Foreskin melanocyte (primary cell): ENCODE measurements at places on chromosomes 2 and 18.
A peak's percentile ranks its signal among the peaks of the same experiment; 100 is the strongest.

GRCh38 chr2:168992591-168993349, 38.4 kb downstream of the ABCB11 start:
- DNase-seq = no peak

- no peak for DNase-seq
These were observed 242.3 kb downstream of the ATAD2B start for GRCh38 chr2:23684395-23685176.

GRCh38 chr2:69238449-69239031, 148.5 kb downstream of the GFPT1 start:
- no peak for DNase-seq

GRCh38 chr2:10184421-10184820, 61.9 kb downstream of the RRM2 start:
- DNase-seq = no peak

GRCh38 chr18:62045316-62045715, 141.5 kb downstream of the PIGN start:
- no peak for DNase-seq

GRCh38 chr18:32831781-32832180, 59.0 kb upstream of the KLHL14 start:
- no peak for DNase-seq

- DNase-seq = no peak
These were observed 4.9 kb downstream of the CEBPZOS start for GRCh38 chr2:37201208-37201607.

- DNase-seq = no peak
These were observed 51.1 kb downstream of the CTIF start for GRCh38 chr18:48589797-48590519.

DNA sequence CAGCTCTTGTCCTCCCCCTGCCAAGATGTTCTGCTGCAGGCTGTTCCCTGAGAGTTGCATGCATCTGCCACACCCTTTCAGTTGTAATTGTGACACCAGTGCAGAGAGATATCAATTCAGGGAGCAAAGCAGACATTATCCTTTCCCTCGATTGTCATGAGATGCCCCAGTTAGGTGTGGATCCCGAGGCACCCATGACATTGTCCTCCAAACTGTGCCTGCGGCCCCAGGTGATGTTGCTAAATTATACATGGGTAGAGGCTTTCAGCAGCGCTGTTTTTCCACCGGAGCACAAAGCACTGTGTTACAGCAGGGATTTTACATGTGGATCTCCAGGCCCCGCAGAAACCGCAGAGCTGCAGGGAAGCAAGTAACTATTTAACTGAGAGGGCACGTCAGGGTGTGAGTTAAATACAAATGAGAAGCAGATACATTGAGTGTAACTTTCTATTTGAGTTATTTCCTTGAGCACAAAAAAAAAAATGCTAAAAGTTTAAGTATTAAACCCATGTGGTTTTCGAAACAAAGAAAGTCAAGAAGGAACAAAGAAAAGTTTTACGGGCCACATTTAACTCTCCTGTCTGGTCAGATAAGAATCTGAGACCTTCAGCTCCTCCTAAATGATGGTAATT, 90.3 kb upstream of the BCL2L11 start:
- no peak for DNase-seq

DNA sequence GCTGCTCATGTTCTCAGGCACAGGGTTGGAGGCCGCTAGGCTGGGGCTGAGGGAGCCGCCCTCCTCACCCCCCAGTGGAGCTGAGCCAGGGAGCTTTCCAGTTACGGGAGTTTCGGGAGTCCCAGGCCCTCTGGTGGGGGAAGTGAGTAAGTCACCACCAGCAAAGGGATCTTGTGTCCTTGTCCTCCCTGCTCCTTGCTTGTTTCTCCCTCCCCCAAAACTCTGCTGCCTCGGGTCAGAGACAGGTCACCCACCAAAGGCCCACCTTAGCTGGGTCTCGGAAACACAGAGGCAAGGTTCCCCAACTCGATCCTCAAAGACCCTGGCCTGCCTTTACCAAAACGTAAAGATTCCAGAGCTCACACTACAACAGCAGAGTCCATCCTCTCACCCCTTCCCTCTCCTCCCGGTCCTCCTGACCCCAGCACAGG, 60.5 kb upstream of the POMC start:
- peak; percentile 54 for DNase-seq

DNA sequence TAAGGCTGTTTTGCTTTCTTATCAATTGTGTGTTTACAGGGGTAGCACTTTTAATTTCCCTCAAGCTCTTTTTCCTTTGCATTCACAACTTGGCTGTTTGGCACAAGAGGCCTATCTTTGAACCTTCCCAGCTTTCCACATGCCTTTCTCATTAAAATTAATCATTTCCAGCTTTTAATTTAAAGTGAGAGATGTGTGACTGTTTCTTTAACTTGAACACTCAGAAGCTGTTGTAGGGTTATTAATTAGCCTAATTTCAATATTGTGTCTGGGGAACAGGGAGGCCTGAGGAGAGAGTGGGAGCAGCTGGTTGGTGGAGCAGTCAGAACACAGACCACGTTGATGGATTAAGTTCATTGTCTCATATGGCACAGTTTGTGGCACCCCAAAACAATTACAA, 4.7 kb downstream of the ASB1 start:
- DNase-seq = no peak

DNA sequence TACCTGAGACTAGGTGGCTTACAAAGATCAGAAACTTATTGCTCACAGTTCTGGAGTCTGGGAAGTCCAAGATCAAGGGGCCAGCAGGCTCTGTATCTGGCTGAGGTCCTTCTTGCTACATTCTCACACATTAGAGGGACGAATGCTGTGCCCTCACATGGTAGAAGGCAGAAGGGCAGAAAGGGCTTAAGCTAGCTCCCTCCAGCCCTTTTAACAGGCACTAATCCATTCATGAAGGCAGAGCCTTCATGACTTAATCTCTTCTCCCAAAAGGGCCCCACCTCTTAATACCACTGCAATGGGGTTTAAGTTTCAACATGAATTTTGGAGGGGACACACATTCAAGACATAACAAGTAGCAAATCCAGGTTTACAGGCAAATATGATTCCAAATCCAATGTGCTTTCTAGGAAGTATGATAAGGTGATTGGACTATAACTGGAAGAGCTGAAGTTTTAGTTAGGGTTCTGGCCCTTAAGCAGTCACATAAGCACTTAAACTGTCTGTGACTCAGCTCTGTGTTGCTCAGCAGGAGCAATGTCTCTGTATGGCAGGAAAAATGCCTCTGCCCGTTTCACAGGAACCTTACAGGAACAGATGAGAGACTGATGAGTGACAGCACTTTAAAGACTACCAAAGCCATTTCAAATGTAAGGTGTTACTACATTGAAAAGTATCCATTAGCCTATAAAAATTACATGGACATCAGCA, 119.6 kb upstream of the PTPRM start:
- no peak for DNase-seq

DNA sequence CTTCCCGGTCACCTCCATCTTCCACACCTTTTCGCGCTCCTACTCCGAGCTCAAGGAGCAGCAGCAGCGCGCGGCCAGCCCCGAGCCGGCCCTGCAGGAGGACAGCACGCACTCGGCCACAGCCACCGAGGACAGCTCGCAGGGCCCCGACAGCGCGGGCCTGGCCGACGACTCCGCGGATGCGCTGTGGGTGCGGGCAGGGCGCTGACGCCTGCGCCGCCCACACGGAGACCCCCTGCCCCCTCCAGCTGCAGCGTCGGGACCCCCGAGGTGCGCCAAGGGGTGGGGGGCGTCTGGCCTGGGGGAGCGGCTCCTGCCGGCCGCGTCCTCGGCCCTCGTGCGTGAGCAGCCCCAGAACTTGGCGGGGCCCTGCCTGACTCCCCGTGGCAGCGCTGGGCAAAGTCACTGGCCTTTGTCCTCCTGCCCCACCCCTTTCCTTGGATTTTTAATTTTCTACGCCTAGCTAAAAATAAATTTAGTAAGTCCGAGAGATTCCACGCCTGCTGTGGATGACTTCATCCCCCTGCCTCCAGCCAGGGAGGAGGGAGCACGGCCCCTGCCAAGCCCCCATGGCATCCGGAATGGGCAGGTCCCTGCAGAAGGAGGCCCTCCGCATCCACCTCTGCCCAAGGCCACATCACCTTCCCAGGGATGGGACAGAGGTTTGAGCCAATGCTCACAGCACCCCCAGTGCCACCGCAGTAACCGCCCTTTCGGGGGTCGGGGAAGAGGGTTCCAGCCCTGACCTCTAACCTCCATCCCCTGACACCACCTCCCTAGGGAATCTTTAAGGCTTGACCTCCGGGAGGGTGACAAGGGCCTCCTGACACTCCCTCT, 51.6 kb downstream of the SLC66A2 start:
- DNase-seq = no peak

- DNase-seq = peak; percentile 91
These were observed 10.0 kb upstream of the NR4A2 start for GRCh38 chr2:156342254-156343095.

DNA sequence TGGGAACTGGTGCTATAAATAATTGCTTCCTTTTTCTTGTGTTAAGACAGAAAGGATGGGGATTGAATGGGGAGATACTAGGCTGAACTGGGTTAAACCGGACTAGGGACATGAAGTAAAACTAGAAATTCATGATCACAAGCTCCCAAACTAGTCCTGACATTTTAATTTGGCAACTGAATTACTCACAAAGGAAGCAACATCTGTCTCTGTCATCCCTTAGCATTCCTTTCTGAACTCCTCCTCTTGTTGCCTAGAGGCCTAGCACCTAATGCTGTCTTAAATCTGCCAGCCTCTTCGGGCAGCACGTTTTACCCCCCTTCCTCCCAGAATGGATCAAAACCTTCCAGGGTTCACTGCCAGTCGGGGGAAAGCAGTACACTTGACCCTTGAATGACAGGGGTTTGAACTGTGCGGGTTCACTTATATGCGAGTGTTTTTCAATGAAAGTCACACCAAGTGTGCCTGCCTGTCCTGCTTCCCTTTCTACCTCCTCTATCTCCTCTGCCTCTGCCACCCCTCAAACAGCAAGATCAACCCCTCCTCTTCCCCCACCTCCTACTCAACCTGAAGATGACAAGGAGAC, 8.2 kb downstream of the KCTD1 start:
- no peak for DNase-seq

DNA sequence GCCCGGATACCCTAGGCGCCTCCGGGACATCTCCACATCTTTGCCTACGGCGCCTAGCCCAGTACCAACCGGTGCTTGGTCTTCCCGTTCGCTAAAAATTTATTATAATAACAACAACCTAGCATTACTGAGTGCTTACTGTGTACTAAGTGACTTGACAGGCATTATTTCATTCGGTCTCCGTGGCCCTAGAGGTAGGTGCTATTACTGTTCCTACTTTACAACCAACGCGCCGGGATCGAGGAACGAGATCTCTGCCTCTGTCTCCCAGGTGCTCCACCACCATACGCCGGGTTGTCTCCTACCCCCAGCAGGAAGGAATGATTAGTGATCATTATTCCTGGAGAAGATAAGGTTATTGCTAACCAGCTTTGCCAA, 657 bp upstream of the BIN1 start:
- DNase-seq = peak; percentile 19

DNA sequence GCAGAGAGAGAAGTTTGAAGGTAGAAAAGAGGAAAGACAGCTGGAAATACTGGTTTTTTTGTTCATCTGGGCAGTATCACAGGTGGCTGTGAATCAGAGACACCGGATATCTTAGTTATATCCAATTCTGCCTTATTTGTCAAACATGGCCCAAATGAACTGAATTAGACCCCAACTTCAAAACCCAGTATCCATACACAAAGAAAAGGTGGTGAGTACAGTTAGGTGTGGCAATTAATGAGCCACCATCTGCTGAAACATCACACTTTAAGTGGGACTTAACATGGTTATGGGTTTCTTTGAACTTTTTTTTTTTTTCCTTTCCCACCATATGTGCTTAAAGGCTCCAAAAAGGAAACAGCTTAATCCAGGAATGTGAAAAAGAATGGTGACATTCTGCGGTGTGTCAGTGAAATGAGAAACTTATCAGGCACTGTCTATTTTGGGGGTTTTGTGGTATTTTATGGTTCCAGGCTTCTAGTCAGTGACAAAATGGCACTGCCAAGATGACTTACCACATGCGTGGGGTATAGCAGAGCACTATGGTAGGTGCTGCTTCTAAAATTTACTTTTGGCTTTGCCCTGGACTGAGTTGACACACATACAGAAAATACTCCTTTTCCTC, 5.0 kb upstream of the TMEM178A start:
- no peak for DNase-seq

DNA sequence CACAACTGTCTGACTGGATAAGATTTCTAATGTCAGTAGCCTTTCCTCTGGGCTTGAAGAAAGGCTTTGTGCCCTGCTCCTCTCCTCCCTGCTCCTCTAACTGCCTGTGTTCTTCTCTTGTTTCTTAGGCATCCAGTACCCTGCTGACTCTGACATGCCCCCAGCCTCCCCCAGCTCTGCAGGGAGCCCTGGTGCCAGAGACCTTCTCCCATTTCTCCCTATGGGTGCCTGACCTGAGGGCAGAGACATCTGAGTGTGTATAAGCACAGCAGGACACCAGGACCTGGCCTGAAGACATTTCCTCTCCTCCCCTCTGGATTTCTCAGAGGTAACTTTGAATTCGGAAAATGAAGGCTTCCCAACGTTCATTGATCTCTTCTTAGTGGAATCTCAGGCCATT, 23.6 kb downstream of the RNF144A start:
- no peak for DNase-seq

DNA sequence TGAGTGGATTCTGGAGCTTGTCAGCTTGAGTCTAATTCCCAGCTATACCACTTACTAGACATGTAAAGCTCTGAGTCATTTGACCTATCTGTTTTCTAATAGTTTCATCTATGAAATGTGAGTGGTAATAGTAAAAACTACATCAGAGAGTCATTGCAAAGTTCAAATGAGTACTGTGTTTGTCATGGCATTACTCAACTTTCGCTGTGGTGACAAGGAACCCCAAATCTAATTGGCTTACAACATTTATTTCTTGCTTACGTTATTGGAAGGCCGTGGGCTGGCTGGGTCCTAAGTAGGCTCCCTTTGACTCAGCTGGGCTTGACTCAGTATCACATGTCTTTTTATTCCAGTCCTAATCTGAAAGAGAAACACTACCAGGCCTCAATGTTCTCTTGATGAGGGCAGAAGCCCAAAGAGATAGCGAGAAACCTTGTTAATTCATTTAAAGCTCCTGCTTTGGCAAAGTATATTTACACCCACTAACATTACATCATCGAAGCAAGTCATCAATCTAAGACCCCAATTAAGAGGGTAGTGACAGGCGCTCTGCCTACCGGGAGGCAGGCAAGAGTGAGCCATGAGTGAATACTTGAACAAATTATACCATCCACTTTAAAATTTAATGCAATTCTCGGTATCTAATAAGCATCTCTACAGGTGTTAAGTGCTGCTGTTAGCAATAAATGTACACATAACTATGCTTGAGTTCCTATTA, 431.8 kb upstream of the SPHKAP start:
- DNase-seq = peak; percentile 14
